ENCODE measurements at places on chromosomes 3 and 15.
A peak's percentile ranks its signal among the peaks of the same experiment; 100 is the strongest.

GRCh38 chr15:88609344-88610090 lies 11.6 kb upstream of the AEN start:
- no peak for DNase-seq

DNA sequence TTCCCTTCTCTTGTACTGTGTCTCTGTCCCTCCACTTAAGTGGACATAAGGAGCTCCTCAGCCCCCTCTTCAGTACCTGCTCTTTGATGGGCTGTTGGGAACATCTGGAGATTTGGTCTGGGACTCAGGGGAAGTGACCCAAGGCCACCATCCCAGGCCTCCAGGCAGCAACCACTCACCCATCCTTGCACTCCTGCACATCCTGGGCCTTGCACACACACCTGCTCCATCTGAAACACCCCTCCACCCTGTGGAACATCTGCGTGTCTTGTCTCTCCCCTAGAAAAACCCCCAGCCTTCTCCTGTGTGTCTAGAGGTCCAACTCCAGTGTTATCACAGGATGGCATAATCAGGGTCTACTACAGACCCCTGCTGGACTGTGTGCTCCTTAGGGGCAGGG lies 74.3 kb downstream of the ABTB1 start:
- DNase-seq, result no peak

GRCh38 chr3:116045314-116045713 lies 400.0 kb downstream of the LSAMP start:
- no peak for DNase-seq

- DNase-seq, result no peak
These were observed 955.0 kb upstream of the ALCAM start for GRCh38 chr3:104411757-104412156.

DNA sequence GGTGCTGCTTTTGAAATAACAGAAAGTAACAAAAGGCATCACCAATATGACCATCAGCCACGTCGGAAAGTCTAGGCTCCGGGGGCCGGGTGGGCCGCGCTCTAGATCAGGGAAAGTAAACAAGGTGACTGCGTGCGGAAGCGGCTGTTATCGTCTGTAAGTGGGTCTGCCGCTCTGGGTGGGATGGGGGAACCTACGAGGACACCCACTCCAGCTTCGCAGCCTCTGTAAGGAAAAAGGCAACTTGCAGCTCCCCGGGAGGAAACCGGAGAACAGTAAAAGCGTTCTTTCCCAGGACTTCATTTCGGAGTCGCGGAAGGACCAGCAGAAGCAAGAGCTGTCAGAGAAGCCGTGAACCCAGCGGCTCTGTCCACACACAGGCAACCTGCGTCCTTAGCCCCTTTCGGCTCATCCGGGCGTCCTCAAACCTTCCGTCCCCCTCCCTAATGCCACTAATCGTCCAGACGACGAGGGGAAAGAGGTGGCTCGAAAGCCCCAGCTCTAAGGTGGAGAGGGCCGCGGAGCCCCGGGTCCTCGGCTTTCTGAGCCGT lies 461 bp downstream of the XRN1 start:
- DNase-seq, result peak; percentile 65

GRCh38 chr15:66588971-66589370 lies 23.2 kb upstream of the LCTL start:
- DNase-seq, result no peak

- DNase-seq, result no peak
These were observed 6.0 kb upstream of the PLCB2 start for GRCh38 chr15:40313531-40314398.

DNA sequence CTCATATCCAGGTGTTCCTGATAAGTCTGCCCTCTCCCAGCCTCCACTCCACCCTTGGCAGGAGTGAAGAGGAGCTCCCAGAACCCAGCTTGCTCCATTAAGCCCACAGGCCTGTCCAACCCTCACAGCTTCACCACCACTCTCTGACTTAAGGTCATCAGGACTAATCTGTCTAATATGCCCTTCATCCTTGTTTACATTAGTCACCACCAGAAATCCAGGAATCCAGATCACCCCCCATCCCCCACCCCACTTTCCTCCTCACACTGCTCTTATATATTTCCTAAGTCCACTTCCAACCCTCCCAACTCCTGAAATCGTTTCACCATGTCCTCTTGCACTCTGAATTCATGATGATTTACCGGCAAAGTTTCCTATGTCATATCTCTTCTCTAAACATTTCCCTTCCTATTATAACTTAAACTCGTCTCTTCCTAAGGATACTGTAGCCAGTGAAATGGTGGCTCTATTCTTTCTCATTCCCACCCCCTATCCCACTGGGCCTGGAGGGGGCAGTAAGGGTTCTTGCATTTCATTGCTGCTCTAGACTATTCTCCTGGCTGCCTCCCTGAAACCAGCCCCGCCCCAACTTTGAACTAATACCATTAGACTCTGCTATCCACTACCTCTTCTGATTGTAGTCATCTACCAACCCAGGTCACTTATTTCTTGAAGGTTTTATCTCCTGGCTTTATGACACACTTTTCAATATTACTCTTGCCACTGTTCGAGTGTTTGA lies 43.4 kb downstream of the PPP2R3A start:
- no peak for DNase-seq

DNA sequence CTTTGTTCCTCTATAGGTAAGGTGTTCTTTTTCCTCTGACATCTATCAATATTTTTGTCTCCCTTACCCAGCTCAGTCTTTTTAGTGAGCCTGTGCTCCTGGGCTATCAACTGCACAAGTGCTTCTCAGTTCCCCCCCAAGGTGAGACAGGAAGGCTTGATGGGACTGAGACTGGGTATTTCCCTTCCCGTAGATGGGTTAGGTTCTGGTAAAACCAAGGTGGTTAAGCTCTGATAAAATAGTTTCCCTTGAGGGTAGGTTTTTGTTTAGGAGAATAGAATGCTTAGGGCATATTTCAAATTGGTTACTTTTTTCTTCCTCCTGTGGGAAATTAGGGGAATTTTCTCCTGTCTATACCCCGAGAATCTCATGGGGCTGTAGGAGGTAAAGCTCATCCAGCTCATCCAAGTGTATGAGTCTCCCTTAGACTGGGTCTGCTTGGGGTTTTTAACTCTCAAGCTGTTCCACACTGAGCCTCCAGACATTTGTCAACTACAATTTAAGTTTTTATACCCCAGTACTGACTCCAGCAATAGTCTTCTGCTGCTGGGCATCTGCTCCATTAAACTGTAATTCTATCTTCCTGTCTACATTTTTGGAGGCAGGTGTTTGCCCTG lies 44.9 kb downstream of the OXSR1 start:
- DNase-seq, result no peak

DNA sequence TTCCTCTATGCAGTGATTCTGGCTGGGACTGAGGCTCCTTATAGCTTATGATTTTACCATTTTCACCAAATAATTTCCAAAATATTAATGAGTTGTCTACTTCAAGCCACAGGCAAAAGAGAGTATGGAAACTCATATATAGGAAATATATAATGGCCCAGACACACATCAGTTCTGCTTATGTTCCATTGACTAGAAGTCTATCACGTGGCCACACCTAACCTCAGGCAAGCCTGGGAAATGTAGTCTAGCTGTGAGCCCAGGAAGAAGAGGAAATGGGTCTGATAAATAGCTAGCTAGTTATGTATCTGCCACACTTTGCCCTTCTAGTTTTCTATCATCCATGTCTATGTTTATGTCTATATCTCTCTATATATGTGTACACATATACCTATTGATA lies 195.1 kb downstream of the OTOL1 start:
- DNase-seq, result no peak

GRCh38 chr3:23682646-23683045 lies 123.1 kb upstream of the UBE2E1 start:
- no peak for DNase-seq

DNA sequence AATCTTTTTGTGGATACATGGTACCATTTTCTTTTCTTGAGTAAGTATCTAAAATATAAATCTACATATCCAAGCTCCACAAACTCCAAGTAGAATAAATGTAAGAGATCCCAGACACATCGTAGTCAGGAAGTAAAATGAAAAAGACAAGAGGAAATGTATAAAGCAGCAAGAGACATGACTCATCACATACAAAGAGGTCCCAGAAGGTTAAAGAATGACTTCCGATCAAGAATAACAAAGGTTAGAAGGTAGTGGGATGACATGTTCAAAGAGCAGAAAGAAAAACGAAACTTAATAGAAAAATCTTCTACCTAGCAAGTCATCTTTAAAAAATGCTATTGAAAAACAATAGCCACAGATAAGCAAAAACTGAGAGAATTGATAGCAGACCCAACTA lies 705.8 kb downstream of the NR2F2 start:
- DNase-seq, result no peak

- no peak for DNase-seq
These were observed 322.9 kb upstream of the MDFIC2 start for GRCh38 chr3:70635301-70635700.

DNA sequence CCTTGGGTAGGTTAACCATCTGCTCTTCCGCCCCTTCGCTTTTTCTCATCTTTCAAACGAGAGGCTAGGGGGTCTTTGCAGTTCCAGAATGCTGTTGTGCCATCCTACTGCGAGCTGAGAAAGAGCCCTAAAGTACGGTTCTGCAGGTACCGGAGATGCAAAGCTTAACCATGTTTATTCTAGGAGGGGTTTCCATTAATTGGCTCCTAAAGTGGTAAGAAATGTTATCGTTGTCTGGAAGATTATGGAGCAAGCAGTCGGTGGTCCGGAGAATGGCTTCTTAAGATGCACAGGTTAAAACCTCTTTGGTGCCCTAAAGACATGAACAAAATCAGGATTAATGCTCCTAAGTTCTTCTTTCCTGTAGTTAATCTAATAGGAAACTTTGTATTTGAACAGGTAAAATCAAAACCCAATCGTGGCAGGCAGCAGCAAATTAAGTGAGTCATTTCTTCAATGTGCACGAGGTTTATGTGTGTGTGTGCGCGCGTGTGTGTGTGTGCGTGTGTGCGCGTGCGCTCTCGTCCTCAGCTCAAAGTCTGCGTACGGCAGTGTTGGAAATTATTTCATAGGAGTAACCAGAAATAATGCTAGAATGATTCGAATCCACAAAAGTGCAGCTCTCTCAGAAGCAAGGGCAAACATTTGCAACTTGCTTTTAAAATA lies 772 bp downstream of the FAM81A start:
- DNase-seq, result no peak

GRCh38 chr3:13223574-13224237 lies 150.5 kb upstream of the IQSEC1 start:
- no peak for DNase-seq

GRCh38 chr3:190167936-190168680 lies 47.4 kb upstream of the P3H2 start:
- no peak for DNase-seq

DNA sequence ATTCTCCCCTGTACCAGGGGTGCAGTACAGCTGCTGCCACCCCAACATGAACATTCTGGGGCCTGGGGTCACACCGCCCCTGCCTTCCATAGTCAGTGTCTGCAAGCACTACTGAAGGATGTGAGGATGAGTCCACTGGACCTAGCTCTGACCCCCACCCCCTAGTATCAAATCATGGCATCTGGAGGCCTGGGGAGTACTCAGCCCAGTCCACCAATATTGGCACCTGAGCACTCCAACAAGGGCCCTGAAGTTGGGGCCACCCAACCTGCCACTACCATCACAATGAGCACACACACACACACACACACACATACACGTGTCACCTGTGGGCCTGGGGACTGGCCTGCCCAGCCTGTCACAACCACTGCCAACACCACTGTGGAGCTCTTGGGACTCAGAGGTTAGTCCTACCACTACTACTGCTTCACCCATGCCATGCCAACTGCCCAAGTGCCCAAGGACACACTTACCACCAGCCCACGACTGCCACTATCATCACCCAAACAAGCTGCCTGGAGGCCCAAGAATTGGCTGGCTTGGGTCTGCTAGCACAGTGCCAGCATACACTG lies 253.9 kb downstream of the MCTP2 start:
- DNase-seq, result no peak

GRCh38 chr3:95055288-95055687 lies 992.4 kb downstream of the NSUN3 start:
- no peak for DNase-seq

DNA sequence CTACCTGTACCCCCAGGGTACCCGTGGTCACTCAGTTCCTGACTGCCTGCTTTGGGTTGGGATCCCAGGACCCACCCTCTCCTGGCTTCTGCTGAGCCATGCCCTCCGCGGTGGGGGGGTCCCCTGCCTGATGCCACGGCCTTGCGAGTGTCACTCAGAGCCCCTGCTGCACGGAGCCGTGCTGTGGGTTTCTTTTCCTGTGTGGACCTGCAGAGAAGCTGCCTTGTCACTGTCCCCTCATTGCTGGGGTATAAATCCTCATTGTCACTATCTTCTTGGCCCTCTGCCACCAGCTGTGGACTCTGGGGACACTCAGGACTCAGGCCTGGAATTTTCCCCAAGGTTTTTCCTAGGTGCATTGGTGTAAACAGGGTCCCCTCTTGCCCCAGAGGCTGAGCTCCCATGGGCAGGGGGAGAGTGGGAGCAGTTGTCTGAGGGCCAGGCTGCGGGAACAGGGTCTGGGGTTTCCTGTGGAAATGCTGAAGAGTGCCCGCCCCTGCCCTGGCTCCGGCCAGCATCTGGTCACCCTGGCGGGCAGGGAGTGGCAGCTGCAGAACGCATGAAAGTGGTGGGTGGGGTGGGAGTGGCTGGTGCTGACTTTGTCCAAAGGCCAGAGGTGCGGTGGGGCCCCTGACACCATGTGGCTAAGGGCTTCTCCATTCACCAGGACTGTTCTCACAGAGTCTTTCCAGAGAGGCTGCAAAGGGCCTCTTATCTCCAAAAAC lies 191.7 kb downstream of the GOLGA6L6 start:
- no peak for DNase-seq

DNA sequence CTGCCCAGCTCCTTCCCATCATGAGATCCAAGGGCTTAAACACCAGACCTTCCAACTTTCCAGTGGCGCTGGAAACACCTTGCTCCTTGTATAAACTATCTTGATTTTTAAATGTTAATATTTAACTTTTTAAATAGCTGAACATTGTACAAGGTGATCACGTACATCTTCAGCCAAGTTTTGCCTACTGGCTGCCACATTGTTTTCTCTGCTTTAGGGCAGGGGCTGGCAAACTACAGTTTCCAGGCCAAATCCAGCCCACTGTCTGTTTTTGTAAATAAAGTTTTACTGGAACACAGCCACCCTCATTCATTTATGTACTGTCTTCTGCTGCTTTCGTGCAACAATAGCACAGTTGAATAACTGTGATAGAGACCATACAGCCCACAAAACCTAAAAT lies 27.6 kb upstream of the FOXP1 start:
- DNase-seq, result no peak

- DNase-seq, result no peak
These were observed 417.4 kb upstream of the DPH6 start for GRCh38 chr15:35963326-35963725.

DNA sequence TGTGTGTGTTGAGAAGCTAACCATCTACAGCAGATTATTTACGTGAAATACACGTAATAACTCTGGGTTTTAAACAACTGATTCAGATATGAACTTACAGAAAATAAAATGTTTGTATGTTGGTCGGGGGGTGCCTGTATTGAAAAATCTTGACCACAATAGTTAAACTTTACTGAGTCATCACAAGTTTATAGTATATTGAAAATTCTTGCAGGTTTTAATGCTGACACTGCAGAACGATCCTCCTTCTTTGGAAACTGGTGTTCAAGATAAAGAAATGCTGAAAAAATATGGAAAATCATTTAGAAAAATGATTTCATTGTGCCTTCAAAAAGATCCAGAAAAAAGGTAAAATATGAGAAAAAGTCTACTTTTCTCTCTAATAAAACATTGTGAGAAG lies 41.3 kb upstream of the SLC22A13 start:
- no peak for DNase-seq

GRCh38 chr3:107227091-107227490 lies 150.1 kb upstream of the CCDC54 start:
- no peak for DNase-seq
